ENCODE measurements at places on chromosomes 1 and 21.

DNA sequence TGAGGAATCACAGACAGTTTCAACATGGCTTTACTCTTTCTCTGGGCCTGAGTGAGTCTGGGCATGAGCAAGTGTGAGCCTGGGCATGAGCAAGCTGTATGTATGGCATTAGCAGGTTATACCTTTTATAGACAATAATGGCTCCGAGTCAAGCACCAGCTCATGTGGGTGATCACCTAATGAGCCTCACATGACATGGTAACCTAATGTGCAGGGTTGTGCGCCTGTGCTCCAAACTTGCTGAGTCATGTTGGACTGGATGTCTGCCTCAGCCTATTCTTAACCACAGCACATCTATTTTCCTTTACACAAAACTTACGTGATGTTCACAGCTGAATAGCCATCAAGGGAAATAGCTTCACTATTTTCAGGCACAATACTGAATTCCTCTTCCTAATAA lies 236.2 kb upstream of the NRIP1 start:
- no peak for DNase-seq

- DNase-seq: no peak
Measured at GRCh38 chr21:8988696-8989095, 1532.7 kb upstream of the TPTE start.

DNA sequence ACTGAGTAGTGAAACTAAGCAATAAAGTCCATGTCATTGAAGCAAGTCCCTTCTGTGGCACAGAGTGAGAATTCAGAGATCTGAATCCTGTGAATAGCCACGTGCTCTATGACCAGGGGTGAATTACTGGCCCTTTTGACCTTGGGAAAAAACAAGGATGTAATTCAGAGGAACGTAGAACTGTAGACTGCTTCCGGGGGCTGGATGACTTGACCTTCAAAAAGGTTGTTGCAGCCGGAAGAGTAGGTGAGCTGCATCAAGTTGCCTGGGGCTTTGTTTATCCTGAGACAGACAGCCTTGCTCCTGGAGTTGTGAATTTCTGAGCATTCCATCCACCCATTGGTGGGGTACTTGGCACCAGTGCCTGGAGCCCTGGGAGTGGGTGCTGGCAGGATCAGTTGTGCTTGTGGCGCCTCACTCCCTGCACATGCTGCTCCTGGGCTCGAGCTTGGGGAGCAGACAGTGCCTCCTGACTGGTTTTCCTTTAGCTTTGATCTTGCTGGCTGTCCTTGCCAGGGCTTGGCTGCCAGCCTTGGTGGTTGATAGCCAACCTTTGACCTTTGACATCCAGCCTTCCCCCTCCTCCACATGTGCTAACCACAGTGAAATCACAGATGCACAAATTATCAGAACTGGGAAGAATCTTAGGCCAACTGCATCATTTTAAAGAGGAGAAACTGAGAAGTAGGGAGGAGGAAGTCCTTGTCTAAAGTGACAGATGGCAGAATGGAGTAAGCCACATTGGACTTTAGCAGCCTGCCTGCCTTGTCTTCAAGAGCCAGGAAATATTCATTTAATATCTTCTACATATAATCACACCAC lies 16.2 kb upstream of the MYOG start:
- no peak for DNase-seq

- no peak for DNase-seq
Measured at GRCh38 chr1:59007429-59007819, 223.6 kb upstream of the JUN start.

DNA sequence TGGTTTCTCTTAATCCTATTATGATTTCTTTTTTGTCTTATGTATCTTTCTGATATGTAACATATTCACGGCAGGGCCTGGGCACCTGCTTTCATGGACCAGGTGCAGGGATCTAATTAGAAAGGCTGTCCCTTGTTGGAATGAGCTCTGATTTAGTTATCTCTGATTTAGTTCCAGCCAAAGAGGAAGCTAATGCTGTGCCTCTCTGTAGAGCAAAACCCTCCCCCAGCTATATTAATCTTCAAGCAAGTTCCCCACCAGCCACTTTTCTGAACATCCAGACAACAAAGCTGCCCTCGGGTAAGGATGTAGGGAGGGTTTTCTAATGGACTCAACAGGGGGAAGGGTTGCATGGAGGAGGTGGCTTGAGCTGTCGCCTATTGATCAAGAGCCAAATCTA lies 6.1 kb downstream of the TSACC start:
- DNase-seq: no peak

DNA sequence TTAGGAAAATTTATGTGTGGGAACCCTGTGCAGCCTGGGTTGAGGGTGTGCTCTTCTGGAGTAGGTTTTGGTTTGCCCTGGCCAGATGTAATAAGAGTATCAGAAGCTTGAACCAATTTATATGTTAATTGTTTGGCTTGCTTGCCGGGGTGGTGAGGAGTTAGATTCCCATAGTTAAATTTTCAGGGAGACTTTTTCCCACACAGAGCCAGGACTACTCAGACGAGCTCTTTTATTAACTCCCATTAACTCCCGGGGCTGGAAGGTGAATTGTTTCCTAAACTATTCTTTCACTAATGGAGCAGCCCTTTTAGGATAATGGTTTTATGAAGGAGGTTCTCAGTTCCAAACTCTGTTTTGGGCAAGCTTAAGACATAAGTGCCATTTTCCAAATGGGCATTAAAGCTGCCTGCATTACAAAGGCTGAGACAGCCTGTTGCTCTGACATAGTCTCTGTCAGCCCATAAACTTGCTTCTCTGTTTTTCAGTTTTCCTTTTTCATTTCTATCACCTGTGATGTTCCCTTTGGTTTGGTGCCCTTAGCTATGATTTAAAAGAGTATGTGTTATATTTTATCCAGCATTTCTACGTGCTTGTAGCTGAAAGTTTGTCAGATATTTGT lies 18.0 kb upstream of the RAB3GAP2 start:
- no peak for DNase-seq

GRCh38 chr1:94541246-94542087 lies at the start of gene F3:
Gene F3, minus strand, starts transcription at chr1:94541759. Its CDS starts 123 bp downstream, at chr1:94541636.
- DNase-seq: peak; percentile 78

DNA sequence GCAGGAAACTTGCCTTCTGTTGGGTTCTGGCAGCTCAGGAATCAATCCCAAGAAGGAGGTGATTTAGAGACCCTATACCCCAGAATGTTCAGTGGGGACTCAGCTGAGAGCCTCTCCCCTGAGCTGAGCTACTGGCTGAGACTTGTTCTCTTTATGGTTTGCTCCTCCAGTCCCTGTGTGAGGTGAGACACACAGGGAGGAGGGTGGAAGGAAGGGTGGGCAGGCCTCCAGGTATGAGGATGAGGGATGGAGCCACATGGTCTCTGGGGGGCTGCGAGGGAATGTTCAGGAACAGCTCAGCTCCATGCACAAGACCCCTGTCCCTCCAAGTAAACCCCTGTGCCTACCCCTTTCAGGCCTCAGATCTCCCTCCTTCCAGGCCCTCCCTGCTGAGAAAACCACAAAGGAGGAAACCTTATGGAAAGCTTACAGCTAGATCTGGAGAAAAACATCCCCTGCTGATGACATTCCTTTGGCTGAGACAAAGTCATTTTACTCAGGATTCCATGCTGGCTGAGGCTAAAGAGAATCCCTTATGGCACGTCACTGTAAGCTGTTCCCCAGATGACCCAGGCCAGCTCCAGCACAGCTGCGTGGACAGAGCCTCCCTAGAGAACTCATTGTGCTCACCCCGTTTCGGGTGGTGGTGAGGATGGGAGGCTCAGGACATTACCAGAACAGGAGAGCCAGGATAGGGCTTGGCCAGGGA lies 91.5 kb upstream of the IPO9 start:
- no peak for DNase-seq

GRCh38 chr1:145878724-145879123 lies 6.9 kb downstream of the ANKRD35 start:
- no peak for DNase-seq

DNA sequence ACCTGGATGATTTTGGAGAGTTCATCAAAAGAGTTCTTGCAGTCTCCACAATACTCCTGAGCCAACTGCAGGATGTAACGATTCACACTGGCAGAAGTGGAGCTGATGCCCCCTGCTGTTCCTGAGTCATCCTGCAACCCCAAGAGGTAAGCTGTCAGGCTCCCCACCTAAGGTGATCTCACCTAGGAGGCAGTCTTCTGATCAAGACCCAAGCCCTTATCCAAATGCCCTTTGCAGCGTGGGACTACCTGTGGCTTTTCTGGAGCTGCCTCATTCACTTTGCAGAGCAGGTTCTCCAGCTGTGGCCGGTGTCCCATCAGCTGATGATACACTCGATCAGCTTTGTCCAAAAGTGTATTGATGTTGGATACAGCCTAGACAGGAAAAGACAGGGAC lies 96.4 kb downstream of the UBR4 start:
- no peak for DNase-seq

- no peak for DNase-seq
Measured at GRCh38 chr1:178151831-178152230, 57.9 kb downstream of the RASAL2 start.

GRCh38 chr1:84753516-84754385 lies 63.5 kb upstream of the SSX2IP start:
- peak; percentile 65 for DNase-seq

- DNase-seq: no peak
Measured at GRCh38 chr1:235683653-235684052, 34.1 kb upstream of the GNG4 start.

GRCh38 chr21:31647650-31648049 lies 11.8 kb upstream of the SOD1 start:
- no peak for DNase-seq

DNA sequence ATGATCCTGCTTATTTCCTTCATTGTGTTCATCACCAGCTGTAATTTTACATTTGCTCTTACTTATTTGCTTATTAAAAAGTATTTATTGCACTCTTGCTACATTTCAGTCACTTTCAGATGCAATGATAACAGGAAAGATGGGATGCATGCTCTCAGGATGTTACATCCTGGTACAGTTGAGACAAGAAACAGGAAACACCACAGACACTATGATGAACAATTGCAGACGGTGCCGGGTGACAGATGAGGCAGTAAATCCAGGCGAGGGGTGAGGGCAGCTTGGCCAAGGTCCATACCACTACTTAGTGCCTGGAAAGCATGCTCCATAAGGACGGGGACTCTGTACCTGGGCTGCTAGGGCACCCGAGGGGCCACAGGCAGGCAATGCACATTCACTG lies 156.6 kb upstream of the RAB4A start:
- no peak for DNase-seq

DNA sequence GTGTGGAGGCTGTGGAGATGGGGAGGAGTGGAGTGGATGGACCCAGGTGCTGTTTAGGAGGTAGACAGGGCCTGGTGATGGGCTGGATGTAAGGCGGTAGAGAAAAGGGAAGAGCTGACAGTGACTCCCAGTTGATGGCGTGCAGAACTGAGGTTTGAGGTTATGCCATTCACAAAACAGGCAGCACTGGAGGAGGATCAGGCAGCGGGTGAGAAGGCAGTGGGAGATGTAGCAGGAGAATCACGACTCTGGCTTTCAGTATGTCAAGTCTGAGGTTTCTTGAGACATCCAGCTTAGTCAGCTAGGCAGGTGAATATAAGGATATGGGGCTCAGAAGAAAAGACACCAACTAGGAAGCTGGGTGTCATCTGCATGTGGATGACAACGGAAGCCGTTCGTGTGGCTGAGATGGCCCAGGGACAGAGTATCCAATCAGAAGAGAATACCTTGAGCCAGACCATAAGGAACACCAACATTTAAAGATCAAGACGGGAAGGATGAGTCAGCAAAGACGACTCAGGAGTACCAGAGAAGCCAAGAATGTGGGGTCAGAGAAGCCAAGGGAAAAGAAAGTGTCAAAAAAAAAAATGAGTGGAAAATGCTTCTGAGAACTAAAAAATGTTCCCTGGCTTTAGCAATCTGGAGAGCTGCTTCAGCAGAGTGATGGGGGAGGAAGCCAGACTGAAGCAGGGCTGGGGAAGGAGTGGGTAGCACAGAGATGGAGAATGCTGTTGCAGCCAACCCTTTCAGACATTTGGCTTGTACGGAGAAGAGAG lies 15.2 kb downstream of the LRRN2 start:
- DNase-seq: no peak

DNA sequence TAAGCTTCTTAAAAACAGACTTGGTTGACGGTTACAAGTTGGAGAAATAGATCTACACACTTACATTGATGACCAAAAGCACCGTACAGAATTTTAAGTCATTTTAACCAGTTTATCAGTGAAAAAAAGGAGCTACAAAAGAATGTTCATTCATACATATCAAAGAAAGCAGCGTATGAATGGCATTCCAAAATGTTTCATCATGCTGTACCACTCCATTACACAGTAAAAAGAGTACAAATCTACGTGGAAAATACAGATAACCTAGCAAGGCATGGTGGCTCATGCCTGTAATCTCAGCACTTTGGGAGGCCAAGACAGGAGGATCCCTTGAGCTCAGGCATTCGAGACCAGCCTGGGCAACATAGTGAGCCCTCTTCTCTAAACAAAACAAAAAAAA lies 40.3 kb downstream of the ZZZ3 start:
- DNase-seq: no peak

DNA sequence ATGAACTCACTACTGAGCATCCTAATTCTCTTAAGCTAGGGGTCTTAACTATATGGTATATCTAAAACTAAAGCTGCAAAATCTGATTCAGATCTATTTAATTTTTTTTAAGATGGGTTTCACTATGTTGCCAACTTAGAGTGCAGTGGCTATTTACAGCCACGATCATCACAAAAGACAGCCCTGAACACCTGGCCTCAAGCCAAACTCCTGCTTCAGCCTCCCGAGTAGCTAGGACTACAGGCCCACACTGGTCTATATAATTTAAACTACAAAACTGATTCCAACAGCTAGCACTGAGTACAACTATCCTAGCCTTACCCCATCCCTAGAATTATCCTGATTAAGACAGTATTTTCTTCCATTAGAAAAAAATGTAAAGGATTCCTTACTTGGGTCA lies 37.1 kb downstream of the EIF4G3 start:
- no peak for DNase-seq

GRCh38 chr1:30028283-30028682 lies 695.1 kb downstream of the MATN1 start:
- DNase-seq: no peak

- no peak for DNase-seq
Measured at GRCh38 chr1:87194271-87194774, 134.4 kb upstream of the LMO4 start.

DNA sequence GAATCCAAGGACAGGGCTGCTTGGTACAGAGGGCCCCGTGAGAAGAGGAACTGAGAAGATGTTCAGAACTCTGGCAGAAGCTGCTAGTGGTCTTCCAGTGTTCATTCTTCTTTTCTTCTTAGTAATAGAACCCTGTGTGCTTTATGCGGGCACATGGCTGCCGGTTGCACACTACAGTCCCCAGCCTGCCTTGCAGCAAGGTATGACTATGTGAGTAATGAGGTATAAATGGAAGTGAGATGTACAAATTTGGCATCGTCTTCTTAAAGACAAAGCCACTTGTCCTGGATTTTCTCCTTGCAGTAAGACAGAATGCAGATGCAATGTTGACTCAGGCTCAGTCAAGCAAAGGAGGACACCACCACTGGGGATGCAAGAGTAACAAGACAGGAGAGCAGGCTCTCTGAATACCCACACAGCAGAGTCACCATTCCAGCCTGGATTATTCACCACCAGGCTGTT lies 15.0 kb upstream of the ATP1B1 start:
- no peak for DNase-seq

DNA sequence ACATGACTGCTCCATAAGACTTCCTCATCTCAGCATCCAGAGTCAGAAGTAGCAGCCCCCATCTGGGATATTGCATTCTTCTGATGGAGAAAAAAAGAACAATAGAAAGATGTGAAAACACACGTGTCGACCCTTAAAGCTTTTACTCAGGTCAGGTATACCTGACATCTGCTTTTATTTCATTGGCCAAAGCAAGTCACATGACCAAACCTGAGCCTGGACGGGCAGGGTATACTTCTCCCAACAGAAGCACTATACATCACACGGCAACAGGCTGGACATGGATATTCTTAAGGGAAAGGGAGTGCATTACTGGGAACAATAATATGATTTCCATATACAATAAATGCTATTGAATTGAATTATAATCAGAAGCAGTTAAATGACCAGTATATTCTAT lies 243.3 kb downstream of the LMO4 start:
- DNase-seq: no peak

All from stimulated activated CD8-positive, alpha-beta memory T cell treated with anti-CD3 and anti-CD28 coated beads, Interleukin-4, amount 100 ng/mL, for 24 hours (primary cell).